ENCODE measurements at places on chromosomes 5 and 9. TPM values are rescaled to one million over a fixed set of nuclear protein-coding genes. Genes with fewer than 3 reads are reported as not detected.

SVEP1 gene
- 0.24 TPM for total RNA-seq

RETREG1 gene
- total RNA-seq = 3.4 TPM

YIPF5 gene
- total RNA-seq = 44.6 TPM

GRCh38 chr5:96070622-96071225 is 109.1 kb upstream of the ELL2 start:
- no peak overlapping the region for H3K4me3 ChIP-seq
- no peak for DNase-seq
- no peaks in the 10 kb centered on the region for H3K4me1 ChIP-seq

- H3K36me3 ChIP-seq = peaks cover 2% of the 10 kb centered on the region
- peak overlapping the region; percentile 22 for H3K4me3 ChIP-seq
- no peaks in the 10 kb centered on the region for H3K27me3 ChIP-seq
- no peak for DNase-seq
- no peaks in the 10 kb centered on the region for H3K4me1 ChIP-seq
- no peak overlapping the region for H3K27ac ChIP-seq
Measured at GRCh38 chr9:3528451-3528850, 2.6 kb upstream of the RFX3 start.

GRCh38 chr5:138305797-138306196 is 25.8 kb downstream of the CDC25C start:
- H3K4me3 ChIP-seq = no peak overlapping the region
- DNase-seq = no peak
- H3K27me3 ChIP-seq = no peaks in the 10 kb centered on the region
- no peaks in the 10 kb centered on the region for H3K36me3 ChIP-seq

DNA sequence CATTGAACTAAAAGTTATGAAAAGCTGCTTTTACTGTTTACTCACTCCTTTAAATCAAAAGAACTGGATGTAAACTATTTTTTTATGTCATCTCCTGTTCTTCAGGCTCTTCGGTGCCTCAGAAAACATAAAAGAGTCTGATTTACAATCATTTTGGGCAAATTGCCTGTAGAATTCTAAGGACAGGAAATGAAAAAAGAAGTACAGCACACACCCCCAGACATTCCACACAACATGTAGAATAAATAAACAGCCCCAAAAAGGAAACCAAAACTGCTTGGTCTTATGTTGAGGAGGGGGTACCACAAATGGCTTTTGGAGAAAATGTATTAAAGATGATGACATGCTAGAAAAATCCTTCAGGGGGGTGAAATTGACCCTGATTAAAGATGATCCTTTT is 57.2 kb downstream of the ITGA1 start:
- DNase-seq = no peak
- no peak overlapping the region for H3K27ac ChIP-seq
- no peak overlapping the region for H3K4me3 ChIP-seq
- H3K36me3 ChIP-seq = no peaks in the 10 kb centered on the region
- no peaks in the 10 kb centered on the region for H3K4me1 ChIP-seq

GRCh38 chr9:27505744-27506161 is 18.3 kb upstream of the IFNK start:
- H3K4me1 ChIP-seq = peaks cover 3% of the 10 kb centered on the region
- DNase-seq = no peak
- no peak overlapping the region for H3K4me3 ChIP-seq
- H3K27me3 ChIP-seq = no peaks in the 10 kb centered on the region

GRCh38 chr9:119789987-119790386 is 420.8 kb upstream of the BRINP1 start:
- H3K27me3 ChIP-seq = no peaks in the 10 kb centered on the region
- no peak overlapping the region for H3K27ac ChIP-seq
- H3K4me1 ChIP-seq = no peaks in the 10 kb centered on the region
- no peaks in the 10 kb centered on the region for H3K36me3 ChIP-seq
- H3K4me3 ChIP-seq = no peak overlapping the region

GRCh38 chr5:85278193-85278592 is 893.5 kb upstream of the EDIL3 start:
- no peak overlapping the region for H3K4me3 ChIP-seq
- H3K36me3 ChIP-seq = no peaks in the 10 kb centered on the region
- no peaks in the 10 kb centered on the region for H3K27me3 ChIP-seq
- H3K4me1 ChIP-seq = no peaks in the 10 kb centered on the region

ANKS6 gene
- 44.5 TPM for total RNA-seq

GRCh38 chr5:129962506-129962905 is 58.2 kb downstream of the CHSY3 start:
- H3K27me3 ChIP-seq = no peaks in the 10 kb centered on the region
- no peak overlapping the region for H3K4me3 ChIP-seq
- H3K27ac ChIP-seq = no peak overlapping the region
- no peaks in the 10 kb centered on the region for H3K36me3 ChIP-seq

DNA sequence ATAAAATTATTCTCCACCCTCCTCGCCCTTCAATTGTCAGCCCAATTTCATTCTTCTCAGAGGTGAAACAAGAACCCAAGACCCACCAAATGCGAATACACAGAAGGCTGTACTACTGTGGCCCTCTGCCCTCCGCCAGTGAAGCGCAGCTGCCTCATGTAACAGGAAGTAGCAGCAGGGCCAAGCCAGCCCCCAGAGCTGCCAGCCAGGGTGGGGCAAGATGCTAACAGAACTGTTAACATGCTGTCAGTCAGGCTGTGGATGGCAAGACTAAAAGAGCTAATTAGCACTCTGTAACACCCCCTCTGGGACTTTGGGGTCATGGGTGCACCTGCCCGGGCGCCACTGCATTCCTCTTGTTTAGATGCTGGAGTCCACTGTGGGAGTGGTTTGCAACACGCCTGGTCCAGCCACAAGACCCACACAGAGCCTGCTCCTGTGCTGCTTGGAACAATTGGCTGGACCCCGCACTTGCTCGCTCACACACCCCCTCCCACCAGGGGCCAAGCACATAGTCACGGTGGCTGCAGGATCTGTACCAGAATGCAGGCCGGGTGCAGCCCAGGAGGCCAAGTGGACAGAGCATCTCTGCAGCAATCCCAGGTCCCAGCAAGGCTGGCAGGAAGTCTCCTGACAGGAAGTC is 14.5 kb upstream of the HEXB start:
- H3K27me3 ChIP-seq = no peaks in the 10 kb centered on the region
- no peak overlapping the region for H3K27ac ChIP-seq
- DNase-seq = no peak
- H3K4me1 ChIP-seq = no peaks in the 10 kb centered on the region
- no peak overlapping the region for H3K4me3 ChIP-seq

FREM1 gene
- total RNA-seq = 0.44 TPM
